ENCODE measurements at places on chromosomes 6 and 20. TPM values are rescaled to one million over a fixed set of nuclear protein-coding genes. Genes with fewer than 3 reads are reported as not detected.
A peak's percentile ranks its signal among the peaks of the same experiment; 100 is the strongest.

The PROCR gene
- total RNA-seq = 45.4 TPM

The HSP90AB1 gene
- total RNA-seq = 1,280 TPM

The BTN1A1 gene
- not detected for total RNA-seq

The RAET1L gene
- total RNA-seq = 1.1 TPM

The FKBP1C gene
- total RNA-seq = 1.9 TPM

The HLA-DPB1 gene
- not detected for total RNA-seq

The TDRD6 gene
- total RNA-seq = 0.07 TPM

The PI16 gene
- 0.07 TPM for total RNA-seq

DNA sequence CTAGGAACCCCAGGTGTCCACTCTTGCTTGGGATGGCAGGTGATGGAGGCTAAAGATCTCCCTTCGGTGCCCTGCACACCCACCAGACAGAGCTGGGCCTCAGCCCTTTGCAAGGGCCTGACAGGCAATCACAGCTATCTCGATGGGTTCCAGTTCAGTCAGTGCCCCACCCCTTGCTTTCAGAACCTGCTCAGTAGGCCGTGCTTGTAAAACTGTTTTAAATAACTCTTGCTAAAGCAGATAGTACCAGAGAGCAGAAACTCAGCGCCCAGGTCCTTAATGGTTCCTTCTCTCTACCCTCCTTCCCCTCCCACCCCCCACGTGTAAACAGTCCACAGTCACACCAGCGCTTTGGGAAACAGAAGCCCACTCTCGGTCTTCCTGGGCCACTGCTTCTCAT lies 39.2 kb downstream of the C6orf132 start:
- DNase-seq = no peak
- no peak overlapping the region for H3K4me3 ChIP-seq
- H3K4me1 ChIP-seq = peaks cover 26% of the 10 kb centered on the region
- H3K27ac ChIP-seq = no peak overlapping the region
- no peaks in the 10 kb centered on the region for H3K27me3 ChIP-seq

- H3K4me3 ChIP-seq = no peak overlapping the region
- no peaks in the 10 kb centered on the region for H3K27me3 ChIP-seq
- H3K36me3 ChIP-seq = no peaks in the 10 kb centered on the region
- no peak for DNase-seq
- H3K4me1 ChIP-seq = no peaks in the 10 kb centered on the region
Measured at GRCh38 chr6:148244217-148244935, 98.3 kb upstream of the SASH1 start.

- H3K4me3 ChIP-seq = no peak overlapping the region
- no peak overlapping the region for H3K27ac ChIP-seq
- DNase-seq = no peak
- H3K36me3 ChIP-seq = no peaks in the 10 kb centered on the region
- H3K27me3 ChIP-seq = no peaks in the 10 kb centered on the region
- no peaks in the 10 kb centered on the region for H3K4me1 ChIP-seq
Measured at GRCh38 chr20:46666818-46667515, 15.7 kb upstream of the SLC13A3 start.

DNA sequence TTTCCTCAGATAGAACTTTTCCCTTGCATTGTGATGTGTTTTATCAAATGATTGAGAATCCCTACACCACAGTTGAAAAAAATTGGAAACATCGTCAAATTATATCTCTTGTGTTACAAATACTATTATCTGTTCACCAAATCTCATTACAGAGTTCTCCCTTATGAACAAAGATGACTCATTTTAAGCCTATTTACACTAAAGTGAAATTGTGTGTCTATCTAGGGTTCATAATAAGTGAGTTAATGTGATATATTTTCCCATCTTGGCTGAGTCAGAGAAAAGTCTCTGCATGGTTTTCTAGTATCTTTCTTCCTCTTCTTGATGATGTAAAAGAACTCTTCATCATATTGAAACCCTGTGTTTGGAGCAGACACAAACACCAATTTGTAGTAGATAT lies 1263.3 kb upstream of the EYS start:
- H3K27ac ChIP-seq = no peak overlapping the region
- H3K27me3 ChIP-seq = no peaks in the 10 kb centered on the region
- no peaks in the 10 kb centered on the region for H3K36me3 ChIP-seq
- peaks cover 4% of the 10 kb centered on the region for H3K4me1 ChIP-seq
- DNase-seq = peak; percentile 37

GRCh38 chr20:57394121-57395082 lies 3.2 kb downstream of the RBM38 start:
- no peaks in the 10 kb centered on the region for H3K27me3 ChIP-seq
- no peak overlapping the region for H3K27ac ChIP-seq
- peaks cover 31% of the 10 kb centered on the region for H3K36me3 ChIP-seq

- peaks cover 51% of the 10 kb centered on the region for H3K27me3 ChIP-seq
- peak; percentile 28 for DNase-seq
- H3K4me1 ChIP-seq = no peaks in the 10 kb centered on the region
- no peaks in the 10 kb centered on the region for H3K36me3 ChIP-seq
Measured at GRCh38 chr20:6767536-6768227, at the start of gene BMP2. TSS of gene BMP2 (plus strand) at chr20:6767686. CDS start at chr20:6770127, 2,441 bp downstream.

DNA sequence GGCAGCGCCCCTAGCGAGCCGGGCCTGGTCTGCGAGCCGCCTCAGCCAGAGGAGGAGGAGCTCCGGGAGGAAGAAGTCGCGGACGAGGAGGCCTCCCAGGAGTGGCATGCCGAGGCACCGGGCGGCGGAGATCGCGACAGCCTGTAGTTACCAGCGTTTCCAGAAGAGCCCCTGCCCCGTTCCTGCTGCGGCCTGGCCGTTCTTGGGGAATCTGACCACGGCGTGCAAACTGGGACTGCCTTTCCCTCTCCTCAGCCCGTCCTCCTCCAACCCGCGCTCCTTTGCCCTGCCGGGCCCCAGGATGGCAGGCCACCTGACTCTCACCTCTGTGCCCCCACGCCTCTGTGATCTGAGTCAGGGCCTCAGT lies 802 bp downstream of the HDGFL1 start:
- H3K27ac ChIP-seq = no peak overlapping the region
- H3K4me1 ChIP-seq = 0 out of 2 replicates have a peak, but pooled peaks cover 3% of the 10 kb centered on the region
- no peak for DNase-seq
- no peaks in the 10 kb centered on the region for H3K27me3 ChIP-seq
- H3K36me3 ChIP-seq = no peaks in the 10 kb centered on the region

GRCh38 chr6:66065313-66065712 lies 358.3 kb upstream of the EYS start:
- H3K27ac ChIP-seq = no peak overlapping the region
- DNase-seq = no peak
- no peak overlapping the region for H3K4me3 ChIP-seq
- H3K36me3 ChIP-seq = no peaks in the 10 kb centered on the region
- H3K4me1 ChIP-seq = no peaks in the 10 kb centered on the region

DNA sequence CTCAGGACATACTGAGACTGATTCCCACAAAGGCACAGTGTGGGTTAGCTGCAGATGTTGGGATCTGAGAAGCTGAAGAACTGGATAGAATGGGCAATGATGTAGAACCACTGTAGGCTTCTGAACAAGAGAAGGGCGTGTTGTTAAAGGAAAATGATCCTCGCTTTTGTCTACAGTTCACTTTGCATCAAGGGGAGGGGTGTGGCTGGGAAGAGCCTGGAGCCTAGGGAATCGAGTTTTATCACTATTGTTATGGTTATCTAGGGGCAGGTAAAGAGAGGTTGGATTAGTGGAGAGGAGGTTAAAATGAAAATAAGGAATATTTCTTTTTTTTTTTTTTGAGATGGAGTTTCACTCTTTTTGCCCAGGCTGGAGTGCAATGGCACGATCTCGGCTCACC lies 768.1 kb downstream of the KIF16B start:
- no peaks in the 10 kb centered on the region for H3K27me3 ChIP-seq
- H3K27ac ChIP-seq = no peak overlapping the region
- no peak overlapping the region for H3K4me3 ChIP-seq

DNA sequence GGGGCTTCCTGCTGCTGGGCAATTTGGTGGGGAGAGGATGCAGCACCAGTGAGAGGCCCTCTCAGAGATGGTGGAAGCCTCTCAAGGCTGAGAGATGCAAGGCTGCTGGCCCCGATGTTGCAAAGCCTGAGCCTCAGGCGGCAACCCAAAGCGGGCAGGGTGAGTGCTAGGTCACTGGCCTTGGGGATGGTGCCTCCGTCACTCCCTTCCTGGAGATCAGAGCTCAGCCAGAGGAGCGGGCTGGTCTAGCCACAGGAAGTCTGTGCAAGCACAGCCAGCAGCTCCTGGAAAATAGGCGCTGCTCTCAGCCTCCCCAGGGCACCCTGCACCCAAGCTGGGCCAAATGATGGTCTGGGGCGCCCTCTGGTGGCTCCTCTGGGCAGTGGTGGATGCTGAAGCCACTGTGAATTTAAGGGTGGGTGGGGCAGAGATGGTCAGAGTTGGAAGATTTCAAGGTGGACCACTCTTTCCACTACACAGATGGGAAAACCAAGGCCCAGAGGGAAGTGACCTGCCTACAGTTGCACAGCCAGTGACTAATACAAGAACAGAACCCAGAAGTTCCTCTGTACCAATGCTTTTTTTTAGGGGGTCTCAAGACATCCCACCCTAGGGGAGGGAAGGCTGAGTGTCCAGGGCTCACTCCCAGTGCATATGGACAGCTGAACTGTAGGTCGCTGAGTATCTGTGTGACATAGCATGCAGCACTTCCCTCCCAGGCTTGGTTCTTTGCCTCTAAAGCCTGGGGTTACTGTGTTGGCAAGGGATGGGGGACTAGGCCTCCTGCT lies 20.8 kb downstream of the C20orf203 start:
- peak; percentile 87 for DNase-seq
- no peaks in the 10 kb centered on the region for H3K36me3 ChIP-seq
- no peak overlapping the region for H3K4me3 ChIP-seq
- no peak overlapping the region for H3K27ac ChIP-seq
- H3K4me1 ChIP-seq = 0 out of 2 replicates have a peak, but pooled peaks cover 3% of the 10 kb centered on the region
- no peaks in the 10 kb centered on the region for H3K27me3 ChIP-seq

- H3K4me1 ChIP-seq = no peaks in the 10 kb centered on the region
- H3K4me3 ChIP-seq = no peak overlapping the region
- no peaks in the 10 kb centered on the region for H3K36me3 ChIP-seq
- no peak overlapping the region for H3K27ac ChIP-seq
Measured at GRCh38 chr6:79954849-79955248, 7.5 kb upstream of the ELOVL4 start.

DNA sequence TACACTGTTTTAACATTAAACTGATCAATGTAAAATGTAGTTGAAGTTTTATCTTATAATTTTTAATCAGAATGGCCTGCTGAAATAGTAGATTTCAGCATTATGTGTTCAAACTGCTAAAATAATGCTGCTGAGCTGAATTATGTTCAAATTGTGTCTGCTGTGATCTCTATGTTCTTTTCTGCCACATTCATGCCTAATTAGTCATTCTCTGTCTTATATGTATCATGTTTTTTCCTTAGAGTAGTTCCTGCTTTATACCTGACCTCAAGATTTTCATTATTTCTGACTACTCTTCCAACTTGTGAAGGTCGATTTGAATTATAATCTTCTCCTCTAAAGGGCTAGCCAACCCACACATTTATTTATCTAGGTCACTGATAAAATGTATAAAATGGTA lies 476.7 kb upstream of the EPHA7 start:
- H3K27me3 ChIP-seq = no peaks in the 10 kb centered on the region
- DNase-seq = no peak
- H3K27ac ChIP-seq = no peak overlapping the region
- no peaks in the 10 kb centered on the region for H3K4me1 ChIP-seq
- H3K36me3 ChIP-seq = no peaks in the 10 kb centered on the region
- no peak overlapping the region for H3K4me3 ChIP-seq

- H3K27me3 ChIP-seq = no peaks in the 10 kb centered on the region
- peaks cover 6% of the 10 kb centered on the region for H3K36me3 ChIP-seq
- DNase-seq = peak; percentile 83
- H3K4me1 ChIP-seq = peaks cover 13% of the 10 kb centered on the region
Measured at GRCh38 chr20:19964289-19965265, 52.6 kb upstream of the NAA20 start.

GRCh38 chr6:35214869-35215664 lies 1.3 kb downstream of the SCUBE3 start:
- peaks cover 13% of the 10 kb centered on the region for H3K4me1 ChIP-seq
- DNase-seq = no peak
- no peak overlapping the region for H3K27ac ChIP-seq
- peak overlapping the region; percentile 76 for H3K4me3 ChIP-seq
- no peaks in the 10 kb centered on the region for H3K36me3 ChIP-seq
- no peaks in the 10 kb centered on the region for H3K27me3 ChIP-seq

DNA sequence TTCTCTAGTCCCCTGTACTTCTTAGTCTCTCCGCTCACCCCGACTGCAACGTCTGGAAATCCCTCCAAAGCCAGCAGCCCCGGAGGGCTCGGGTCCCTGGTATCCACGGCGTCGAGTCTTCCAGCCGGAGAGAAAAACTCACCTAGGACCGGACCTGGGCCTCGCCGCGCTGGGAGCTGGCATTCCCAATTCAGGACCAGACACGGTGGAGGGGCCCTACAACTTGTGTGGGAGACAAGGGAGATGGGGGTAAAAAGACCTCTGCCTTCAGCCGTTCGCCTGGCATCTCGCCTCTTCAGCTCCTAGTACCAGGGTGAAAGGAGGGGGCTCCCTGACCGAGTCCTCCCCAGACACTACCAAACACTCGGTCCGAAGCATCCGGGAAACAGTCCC lies 64.3 kb downstream of the GPX5 start:
- H3K27me3 ChIP-seq = no peaks in the 10 kb centered on the region
- no peak for DNase-seq
- H3K4me1 ChIP-seq = peaks cover 22% of the 10 kb centered on the region
- no peaks in the 10 kb centered on the region for H3K36me3 ChIP-seq
- H3K4me3 ChIP-seq = no peak overlapping the region

DNA sequence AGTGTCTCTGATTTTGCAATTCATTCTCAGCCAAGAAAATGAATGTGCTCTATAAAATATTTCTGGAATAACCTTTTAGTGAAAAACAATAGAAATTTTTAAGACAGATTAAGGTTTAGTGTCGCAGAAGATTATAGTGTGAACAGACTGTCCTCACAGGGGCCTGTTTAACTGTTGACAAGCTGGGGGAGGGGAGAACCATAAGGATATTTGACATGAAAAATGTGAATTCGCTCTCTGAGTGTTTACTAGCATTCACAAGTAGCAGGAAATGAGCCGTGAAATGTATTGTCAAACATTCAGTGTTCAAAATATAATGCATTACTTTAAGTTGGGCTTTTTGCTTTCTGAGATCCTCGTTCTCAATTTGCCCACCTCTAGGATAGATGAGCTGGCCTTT lies 134.8 kb upstream of the TSHZ2 start:
- no peak overlapping the region for H3K4me3 ChIP-seq
- H3K27me3 ChIP-seq = peaks cover 32% of the 10 kb centered on the region
- H3K4me1 ChIP-seq = no peaks in the 10 kb centered on the region
- no peaks in the 10 kb centered on the region for H3K36me3 ChIP-seq
- no peak for DNase-seq
- H3K27ac ChIP-seq = no peak overlapping the region
